ENCODE measurements at places on chromosomes 7 and 10.

- DNase-seq = no peak
Measured at GRCh38 chr7:99944497-99945070, 15.2 kb upstream of the GJC3 start.

DNA sequence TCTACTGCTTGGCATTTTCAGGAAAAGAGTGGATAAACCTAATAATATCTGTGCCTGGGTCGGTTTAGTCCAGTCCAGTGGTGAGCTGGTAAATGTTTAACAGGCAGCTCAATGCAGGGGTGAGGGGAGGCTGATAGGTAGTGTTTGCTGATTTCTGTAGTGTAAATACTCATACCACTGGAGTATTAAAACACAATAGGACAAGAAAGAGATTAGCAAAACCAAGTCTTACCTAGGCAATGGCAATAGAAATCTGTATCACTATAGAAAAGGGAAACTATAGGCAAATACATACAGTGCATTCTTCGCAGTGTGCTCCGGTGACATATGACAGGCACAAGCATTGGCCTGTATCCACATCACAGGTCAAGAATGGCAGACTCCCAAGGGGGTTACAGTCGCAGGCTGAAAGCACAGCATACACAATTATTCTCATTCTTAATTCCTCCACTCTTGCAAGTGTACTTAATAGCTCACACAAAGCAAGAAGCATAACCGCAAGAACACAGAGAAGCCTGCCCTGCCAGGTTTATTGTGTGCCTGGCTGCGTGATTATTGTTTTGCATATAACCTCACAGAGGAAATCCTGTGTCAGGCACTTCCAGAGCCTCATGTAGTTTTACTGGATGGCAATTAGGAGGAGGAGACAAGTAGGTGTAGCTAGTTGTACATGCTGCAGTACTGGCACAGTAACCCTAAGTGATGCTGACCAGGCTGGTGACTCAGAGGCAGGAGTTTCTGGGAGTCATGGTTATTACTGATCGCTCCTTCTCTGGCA lies 35.0 kb downstream of the LAMB4 start:
- DNase-seq = peak; percentile 91

DNA sequence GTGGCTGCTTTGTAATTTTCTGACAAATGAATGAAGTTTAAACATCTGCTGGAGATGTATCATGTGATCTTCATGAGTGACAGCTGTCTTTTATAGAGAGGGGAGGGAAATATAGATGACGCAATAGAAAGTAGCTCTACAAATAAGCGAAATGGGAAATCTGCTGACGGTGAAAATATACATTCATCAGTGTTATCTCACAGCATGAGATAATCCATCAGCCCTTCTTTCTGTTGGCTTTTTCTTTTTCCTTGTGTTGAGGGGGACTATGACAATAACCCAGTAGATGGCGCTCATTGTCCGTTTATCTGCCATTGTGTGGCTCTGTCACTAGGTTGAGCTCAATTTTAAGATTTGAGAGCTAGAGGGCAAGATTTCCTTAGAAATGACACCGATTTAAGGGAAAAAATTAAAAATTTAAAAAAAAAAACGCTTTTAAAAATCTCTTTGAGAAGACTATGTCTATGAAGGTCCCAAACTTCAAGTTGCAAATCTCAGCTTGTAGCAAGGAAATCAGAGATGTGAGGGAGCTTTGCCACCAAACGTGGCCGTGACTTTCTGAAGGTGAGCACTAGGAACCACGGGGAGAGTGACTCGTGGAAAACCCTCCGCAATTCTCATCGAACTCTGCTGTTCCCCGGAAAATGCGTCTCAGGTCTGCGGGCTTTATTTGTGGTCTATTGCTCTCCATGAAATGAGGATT lies 114.6 kb upstream of the SFMBT2 start:
- DNase-seq = peak; percentile 63

DNA sequence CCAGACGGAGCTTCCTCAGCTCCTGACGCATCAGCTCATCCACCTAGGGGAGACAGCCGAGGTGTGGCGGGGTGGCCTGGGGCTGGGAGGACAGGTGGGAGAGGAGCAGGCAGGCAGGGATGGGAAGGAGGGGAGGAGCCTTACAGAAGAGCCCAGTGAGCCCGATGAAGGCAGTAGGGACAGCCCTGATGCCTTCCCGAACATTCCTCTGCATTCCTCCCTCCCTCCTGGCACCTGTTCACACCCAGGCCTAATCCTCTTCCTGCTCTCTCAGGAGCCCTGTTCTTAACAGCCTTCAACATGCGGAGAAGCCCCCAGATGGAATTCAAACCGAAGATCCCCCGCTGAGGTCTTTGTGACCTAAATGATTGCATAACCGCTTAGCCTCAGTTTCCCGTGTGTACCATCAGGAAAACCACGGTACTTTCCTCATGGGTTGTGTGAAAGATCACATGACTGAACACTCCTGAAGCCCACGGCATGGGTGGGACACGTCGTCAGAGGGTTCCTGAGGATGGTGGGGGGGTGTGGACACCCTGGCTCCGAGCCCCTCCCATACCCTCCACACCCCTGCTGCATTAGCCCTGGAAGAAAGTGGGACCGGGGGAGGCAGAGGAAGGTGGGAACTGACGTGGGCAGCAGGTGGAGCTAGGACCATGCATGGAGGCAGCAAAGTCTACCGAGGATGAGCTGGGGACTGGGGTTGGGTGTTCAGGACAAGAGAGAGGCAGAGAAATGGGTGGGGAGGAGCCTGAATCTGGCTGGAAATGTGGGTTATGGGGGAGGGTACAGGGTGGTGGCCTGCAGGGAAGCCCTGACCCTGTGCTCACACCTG lies 8.8 kb upstream of the ASB10 start:
- DNase-seq = no peak

GRCh38 chr10:108785011-108785410 lies 1138.3 kb downstream of the XPNPEP1 start:
- DNase-seq = no peak

DNA sequence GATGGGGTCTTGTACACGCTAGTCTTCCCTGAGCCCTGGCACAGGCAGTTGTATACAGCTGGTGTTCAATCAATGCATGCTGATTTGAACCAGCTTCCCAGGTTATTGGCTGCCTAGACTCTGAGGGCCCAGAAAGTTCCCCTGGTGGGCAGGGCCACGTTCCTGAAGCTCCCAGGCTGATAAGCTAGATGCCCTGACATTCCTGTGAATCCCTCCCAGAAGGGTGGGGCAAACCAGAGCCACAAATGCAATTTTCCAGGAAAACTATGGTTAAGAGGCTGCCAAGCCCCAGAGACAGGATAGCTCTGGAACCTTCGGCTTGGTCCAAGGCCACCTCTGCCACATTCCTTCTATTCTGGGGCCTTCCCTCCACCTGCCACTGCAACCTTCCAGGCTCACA lies 78.2 kb downstream of the FAM53B start:
- no peak for DNase-seq

DNA sequence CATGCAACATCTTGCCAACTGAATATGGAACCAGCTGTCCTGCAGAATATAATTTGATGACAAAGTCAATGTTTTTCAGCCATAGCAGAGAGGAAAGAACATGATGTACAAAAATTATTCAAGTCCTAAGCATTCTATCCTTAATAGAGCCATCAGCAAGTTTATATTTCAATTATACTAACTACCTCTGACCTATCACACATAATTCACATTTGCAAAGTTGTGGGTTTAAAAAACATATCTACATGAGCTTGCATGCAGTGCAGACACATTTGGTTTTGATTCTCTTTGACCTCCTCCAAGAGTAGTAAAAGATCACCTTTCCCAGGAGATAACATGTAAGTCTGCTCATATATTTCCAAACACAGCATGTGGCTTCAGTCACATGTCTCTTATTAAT lies 126.0 kb upstream of the FGFR2 start:
- DNase-seq = no peak

DNA sequence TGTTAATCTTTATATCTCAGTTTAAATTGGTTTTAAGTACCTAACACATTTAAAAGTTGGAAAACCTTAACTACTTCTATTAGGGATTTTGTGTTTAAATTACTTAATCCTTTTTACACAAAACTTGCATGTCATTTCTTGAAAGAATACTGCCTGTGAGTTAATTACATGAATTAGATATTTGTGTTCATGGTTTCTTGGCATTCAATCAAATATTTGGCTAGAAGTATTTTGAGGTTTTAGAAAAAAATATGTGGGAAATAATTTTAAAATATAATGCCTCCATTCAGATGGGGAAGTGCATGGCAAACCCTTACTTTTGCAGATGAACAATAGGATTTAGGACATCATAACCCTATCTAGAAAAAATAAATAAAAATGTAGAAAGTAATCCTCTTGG lies 186.5 kb upstream of the SEMA3E start:
- peak; percentile 2 for DNase-seq

DNA sequence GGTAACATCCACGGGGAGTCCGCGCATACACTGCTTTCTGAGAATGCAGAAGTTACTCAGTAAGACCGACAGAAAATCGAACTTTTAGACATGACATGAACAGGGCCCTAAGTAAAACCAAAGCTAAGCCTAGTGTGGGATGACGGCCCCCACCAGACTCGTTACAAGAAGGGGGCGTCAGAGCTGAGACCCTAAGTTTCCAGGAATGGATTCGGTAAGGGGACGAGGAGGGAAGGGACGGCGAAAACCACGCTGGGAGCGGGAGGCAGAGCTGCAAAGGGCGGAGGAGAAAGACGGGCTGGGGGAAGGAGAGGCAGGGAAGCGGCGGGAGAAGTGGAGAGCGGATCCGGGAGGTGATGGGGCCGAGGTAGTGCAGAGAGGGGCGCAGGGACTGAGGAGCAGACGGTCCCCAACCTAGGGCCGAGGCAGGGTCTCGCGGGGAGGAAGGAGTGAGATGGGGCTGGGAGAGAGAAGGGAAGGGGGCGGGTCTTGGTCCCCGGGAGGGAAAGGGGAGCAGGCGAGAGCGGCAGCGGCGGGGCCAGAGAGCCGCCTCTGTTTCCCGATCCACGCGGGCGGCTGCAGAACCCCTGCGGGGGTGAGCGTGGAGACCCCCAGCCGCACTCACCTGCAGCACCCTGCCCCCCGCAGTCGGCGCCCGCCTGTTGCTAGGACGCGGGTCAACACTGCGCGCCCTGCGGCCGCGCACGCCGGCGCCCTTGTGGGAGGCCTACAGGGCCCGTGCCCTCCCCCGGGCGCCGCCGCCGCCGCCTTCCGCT lies 513 bp downstream of the ODAD2 start:
- peak; percentile 57 for DNase-seq

DNA sequence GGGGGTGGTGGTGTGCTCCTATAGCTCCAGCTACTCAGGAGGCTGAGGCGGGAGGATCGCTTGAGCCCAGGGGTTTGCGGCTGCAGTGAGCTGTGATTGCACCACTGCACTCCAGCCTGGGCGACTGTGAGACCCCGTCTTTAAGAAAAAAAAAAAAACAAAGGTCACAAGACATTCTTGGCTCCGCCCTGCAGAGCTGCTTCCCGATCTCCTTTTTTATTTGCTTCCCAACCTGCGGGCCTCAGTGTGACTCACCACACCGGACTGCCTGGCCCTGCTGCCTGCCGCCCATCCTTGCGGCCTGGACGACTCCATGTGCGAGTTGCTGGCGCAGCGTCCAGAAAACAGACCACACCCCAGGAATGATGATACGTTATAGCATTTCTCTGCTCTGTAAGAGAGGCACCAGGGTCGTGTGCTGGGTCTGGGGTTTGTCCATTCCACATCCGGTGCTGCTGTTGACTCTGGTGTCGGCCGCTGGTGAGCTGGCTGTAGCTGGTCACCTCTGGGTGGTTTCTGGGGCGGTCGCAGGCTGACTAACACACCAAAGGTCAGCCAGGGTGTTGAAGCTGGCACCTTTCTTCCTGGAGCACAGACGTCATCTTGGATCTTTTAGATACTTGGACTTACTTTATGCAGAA lies 123.6 kb downstream of the TCF7L2 start:
- DNase-seq = peak; percentile 98

DNA sequence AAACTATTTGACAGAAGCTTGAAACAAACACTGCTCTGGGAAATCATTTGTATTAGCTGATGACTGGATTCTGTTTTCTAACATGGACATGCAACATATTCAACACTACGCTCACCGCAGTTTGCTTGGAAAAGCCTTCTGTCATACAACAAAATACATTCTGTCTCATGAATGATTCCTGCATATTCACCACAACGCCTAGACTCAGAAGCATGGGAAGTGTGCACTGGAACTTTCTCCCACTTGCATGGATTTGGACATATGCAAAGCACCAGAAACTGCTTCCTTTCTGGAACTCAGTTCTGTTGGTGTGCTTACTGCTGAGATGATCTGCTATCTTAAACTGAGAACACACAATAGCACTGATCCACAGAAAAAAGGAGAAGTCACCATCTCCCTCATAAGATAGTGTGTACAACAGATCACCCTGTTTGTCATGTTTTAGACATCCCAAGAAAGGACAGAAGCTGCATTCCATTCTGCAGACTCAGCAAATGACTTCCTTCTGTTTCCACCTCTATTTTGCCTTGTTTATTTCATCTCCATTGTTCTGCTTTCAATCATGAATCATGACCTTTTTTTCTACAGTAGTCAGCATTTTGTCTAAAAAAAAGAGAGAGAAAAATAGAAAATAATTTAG lies 115.8 kb downstream of the HTR7 start:
- DNase-seq = peak; percentile 41

- DNase-seq = no peak
Measured at GRCh38 chr10:115050375-115051010, 42.7 kb upstream of the ATRNL1 start.

- DNase-seq = peak; percentile 46
Measured at GRCh38 chr7:7969306-7970236, 975 bp downstream of the GLCCI1 start.

DNA sequence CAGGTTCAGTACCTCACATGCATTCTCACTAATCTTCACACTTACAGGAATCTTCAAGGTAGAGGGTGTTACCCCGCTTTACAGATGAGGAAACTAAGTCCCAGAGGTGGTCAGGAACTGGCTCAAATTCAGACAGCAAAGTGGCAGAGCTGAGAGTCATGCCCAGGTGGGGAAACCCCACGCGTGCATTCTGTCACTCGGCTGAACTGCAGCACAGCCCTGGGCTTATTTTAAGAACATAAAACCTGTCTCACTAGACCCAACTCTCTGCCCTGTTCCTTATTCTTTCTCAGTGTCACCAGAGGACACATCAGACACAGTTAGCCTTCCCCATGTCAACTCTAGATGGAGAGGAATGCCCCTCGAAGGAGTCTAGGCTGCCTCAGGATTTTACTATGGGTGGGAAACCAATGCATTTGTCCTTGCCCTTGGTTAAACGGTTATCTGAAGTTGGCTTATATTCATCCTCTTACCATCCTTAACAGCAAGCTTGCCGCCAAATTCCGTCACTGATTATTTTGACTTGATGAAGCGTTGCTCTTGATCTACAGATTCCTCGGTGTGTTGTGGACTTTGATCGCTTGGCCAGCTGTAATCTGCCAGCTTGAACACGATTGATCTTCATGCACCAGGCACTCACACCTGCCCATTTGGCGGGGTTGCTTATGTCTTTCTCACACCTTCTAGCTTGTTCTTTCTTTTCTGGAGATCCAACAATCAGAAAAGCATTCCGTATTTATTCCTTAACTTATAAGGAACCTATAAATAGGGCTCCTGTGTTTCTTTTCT lies 627.9 kb downstream of the SDK1 start:
- DNase-seq = no peak

- DNase-seq = no peak
Measured at GRCh38 chr7:13725591-13725990, 263.9 kb downstream of the ETV1 start.
